A549 treated with ZK216348 at 1 μM for 4 hours (cell line): ENCODE measurements at places on chromosomes 7 and 10. TPM values are rescaled to one million over a fixed set of nuclear protein-coding genes. Genes with fewer than 3 reads are reported as not detected.

POM121L12 gene
- total RNA-seq, result not detected in 5 replicates

ATOH7 gene
- 0.18 to 0.31 TPM (median 0.22 TPM) in 5 replicates for total RNA-seq

SPDYE16 gene
- not detected in 5 replicates for total RNA-seq

CHAT gene
- not detected in 5 replicates for total RNA-seq

HSPA12A gene
- total RNA-seq, result 9.5 to 13.3 TPM (median 11.5 TPM) in 5 replicates

CYP3A4 gene
- not detected in 5 replicates for total RNA-seq

MRC1 gene
- total RNA-seq, result not detected in 5 replicates

TFEC gene
- total RNA-seq, result 0.16 TPM in 1 of 5 replicates, not detected in the others

CXCL12 gene
- total RNA-seq, result 0.08 to 0.25 TPM (median 0.20 TPM) in 3 of 5 replicates, not detected in the others

CCDC136 gene
- 1.7 to 3.6 TPM (median 2.1 TPM) in 5 replicates for total RNA-seq

CUZD1 gene
- 0.96 to 1.6 TPM (median 1.4 TPM) in 5 replicates for total RNA-seq

PLAU gene
- total RNA-seq, result 101 to 107 TPM (median 105 TPM) in 5 replicates

POLR2J2 gene
- 0.26 to 0.89 TPM (median 0.36 TPM) in 4 of 5 replicates, not detected in the other for total RNA-seq

AOAH gene
- not detected in 5 replicates for total RNA-seq

BNIP3 gene
- total RNA-seq, result 40.6 to 52.0 TPM (median 46.2 TPM) in 5 replicates

NEUROG3 gene
- not detected in 5 replicates for total RNA-seq

TMEM213 gene
- not detected in 5 replicates for total RNA-seq

ZP3 gene
- total RNA-seq, result 13.1 to 23.3 TPM (median 18.2 TPM) in 5 replicates

KCNH2 gene
- total RNA-seq, result 0.71 to 1.2 TPM (median 0.98 TPM) in 5 replicates

CPVL gene
- 0.20 to 0.86 TPM (median 0.41 TPM) in 4 of 5 replicates, not detected in the other for total RNA-seq

PON1 gene
- total RNA-seq, result 0.37 to 1.5 TPM (median 0.92 TPM) in 5 replicates

RPEL1 gene
- total RNA-seq, result 0.08 TPM in 1 of 5 replicates, not detected in the others
